ENCODE measurements at places on chromosomes 7 and 10.
A peak's percentile ranks its signal among the peaks of the same experiment; 100 is the strongest.

DNA sequence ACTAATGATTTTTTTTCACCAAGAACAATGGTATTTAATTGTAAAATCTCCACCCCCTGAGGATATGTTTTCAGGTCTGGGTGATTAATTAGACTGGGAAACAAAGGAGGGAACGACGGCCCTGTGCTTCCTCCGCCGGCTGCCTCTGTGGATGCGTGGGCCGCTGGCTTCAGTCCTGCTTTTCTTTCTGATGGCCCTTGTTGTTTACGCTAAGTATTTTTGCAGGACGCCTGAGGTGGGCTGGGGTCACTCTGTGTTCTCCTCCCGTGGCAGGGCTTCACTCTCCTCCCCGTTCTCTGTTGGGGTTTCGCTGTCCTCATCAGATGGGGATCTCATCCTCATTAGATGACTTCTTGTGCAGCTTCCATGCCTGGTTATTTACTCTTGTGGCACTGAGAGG is 5.2 kb upstream of the ACBD5 start:
- DNase-seq: no peak

DNA sequence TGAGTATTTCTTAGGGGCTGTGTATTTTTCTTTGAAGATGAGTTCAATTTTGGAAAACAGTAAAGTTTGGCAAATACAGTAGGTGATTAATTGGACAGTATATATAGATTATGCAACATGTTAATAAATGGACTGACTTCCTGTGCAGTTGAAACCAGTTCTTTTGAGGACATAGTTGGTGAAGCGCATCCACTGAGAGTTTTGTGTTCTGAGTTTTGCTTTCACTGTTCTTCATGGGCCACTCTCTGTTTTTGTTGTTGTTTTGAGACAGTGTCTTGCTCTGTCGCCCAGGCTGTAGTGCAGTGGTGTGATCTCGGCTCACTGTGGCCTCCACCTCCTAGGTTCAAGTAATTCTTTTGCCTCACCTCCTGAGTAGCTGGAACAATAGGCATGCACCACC is 109.0 kb downstream of the SDHAF3 start:
- DNase-seq: no peak

- no peak for DNase-seq
Observed at GRCh38 chr7:6250364-6250833, 22.0 kb downstream of the CYTH3 start.

- DNase-seq: no peak
Observed at GRCh38 chr7:72441791-72442190, 29.7 kb upstream of the CALN1 start.

DNA sequence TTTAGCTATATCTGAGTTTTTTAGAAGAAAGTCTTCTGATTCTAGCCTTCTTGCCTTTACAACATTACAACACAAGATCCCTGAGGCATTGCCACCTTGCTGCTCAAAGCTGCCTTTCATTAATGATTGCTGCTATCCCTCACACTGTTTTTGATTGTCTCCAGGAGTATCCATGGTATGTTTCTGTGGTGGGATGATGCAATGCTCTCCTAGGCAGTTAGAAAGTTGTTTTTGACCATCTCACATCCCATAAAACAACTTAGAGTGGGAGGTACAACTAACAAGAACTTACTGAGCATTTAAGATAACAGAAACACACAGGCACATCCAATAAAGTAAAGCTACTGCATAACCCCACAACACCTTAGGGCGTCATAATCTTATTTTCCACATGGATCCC is 1156.0 kb upstream of the LRRTM3 start:
- DNase-seq: peak; percentile 19

DNA sequence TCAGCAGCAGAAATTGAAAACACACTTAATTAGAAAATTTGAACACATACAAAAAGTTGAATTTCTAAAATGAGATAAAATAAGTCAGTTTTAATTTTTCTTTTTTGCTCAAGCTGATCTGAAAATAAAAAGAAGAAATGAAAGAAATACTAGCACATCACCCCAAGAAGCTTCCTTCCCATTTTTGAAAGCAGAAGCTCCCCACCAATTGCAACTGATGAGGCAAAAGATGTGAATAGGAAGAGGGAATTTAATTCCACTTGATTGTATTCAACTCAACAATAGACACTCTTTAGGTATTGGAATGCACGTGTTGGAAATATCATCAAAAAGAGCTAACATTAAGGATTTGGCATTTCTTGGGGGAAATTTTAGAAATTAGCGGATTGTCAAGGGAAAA is 175.8 kb downstream of the TRIL start:
- DNase-seq: no peak

DNA sequence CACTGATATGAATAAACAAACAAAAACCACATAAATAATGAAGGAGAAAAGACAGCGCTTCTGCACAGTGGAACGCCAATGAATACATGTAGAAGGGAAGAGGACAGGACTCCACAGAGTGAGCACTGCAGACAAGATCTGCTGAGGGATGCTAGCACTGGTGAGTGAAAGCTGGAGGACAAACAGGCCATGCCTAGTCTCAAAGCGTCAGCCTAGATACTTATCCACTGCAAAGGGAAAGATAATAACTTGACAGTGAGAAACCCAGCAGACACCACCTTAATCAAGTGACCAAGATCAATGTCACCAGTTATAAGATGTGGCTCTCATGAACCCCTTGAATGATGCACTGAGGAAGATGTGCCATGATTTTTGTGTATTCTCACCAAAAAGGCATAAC is 227.6 kb downstream of the SKAP2 start:
- DNase-seq: no peak

GRCh38 chr7:33554046-33554445 is 351.3 kb upstream of the BMPER start:
- DNase-seq: no peak

DNA sequence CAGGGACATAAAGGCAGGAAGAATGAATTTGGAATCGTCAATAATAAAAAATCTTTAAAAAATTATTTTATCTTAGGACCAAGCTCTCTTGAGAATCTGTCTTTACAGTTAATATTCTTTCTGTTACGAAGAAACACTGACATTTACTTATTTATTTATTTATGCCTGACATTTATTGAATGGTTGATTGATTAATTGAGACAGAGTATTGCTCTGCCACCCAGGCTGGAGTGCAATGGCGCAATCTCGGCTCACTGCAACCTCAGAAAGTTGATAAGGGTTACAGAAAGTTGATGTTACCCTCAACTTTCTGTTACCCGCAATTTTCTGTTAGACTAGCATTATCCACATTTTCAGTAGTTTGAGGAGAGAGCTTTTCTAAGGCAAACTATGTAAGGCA is 70.1 kb downstream of the CHCHD3 start:
- DNase-seq: no peak

GRCh38 chr10:22832851-22833250 is 95.0 kb upstream of the ARMC3 start:
- DNase-seq: no peak

DNA sequence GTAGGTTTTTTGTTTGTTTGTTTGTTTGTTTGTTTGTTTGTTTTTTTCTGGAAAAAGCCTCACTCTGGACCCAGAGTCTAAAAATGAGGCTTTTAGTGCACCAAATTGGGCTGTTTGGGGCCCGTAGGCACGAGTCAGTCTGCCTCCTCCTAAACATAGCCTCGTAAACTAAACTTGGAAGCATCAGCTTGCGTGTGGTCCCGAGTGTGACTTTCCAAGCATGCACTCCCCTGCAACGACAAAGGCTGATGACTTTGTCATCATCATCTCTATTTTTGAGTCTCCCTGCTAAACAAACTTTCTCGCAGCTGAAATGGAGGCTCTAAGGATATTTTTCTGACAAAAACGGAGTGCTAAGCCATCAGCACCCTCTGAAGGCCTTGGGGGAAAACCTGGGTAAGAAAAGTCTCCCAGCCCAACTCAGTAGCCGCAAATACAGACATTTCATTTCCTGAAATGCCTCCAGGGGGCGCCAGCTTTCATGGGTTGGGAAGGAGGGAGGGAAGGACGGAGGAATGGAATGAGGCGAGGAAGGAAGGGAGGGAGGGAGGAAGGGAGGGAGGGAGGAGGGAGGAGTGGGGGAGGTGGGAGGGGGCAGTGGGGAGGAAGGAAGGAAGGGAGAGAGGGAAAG is 245.9 kb downstream of the KCNMA1 start:
- peak; percentile 94 for DNase-seq

DNA sequence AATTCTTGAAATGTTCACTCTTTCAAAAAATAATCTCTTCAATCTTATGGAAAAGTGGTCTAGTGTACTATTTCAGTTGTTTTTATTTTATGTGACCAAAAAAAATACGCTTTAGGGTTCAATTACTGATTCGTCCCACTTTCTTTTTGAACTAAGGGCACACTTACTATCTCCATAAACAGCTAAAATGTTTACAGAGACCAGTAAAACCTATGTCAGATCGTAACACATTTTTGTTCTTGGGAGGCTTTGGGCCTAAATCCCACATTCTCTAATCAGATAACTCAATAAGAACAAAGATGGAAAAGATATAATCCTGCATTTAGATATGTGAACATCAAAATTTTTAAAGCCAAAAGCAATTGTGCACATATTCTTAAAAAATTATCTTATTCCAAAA is 29.8 kb upstream of the EPC1 start:
- DNase-seq: no peak

- DNase-seq: no peak
Observed at GRCh38 chr10:59942556-59942955, 36.2 kb upstream of the CCDC6 start.

DNA sequence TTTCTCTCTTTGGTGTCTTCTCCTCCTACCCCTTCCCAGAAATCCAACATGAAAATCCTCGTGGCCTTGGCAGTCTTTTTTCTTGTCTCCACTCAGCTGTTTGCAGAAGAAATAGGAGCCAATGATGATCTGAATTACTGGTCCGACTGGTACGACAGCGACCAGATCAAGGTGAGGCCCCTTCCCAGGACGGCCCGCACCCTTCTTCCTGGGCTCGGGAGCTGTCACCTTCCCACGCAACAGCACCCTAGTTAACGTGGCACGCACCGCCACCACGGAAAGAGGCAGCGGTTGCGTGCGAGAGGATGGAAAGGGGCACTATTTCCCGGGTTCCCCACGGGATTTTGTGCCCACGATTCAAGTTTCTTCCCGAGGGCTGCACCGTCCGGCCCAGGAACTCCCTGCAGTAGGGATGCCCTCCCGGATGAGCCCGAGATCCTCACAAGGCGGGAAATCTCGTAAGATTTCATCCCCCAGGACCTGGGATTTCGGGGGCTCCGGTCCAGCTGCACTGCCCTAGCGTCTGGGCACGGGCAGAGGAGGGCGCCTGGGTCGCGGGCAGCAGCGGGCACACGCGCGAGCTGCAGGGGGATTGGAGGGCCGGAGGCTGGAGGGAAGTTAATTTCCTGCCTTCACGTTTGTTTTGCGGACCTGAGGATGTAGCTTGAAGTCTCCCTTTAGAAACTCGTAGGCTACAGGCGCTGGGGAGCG is 834 bp downstream of the TAC1 start:
- DNase-seq: peak; percentile 1

GRCh38 chr10:79127151-79127961 is 58.6 kb downstream of the ZMIZ1 start:
- DNase-seq: peak; percentile 69

- DNase-seq: no peak
Observed at GRCh38 chr7:108263425-108263824, 133.3 kb upstream of the LAMB4 start.

GRCh38 chr10:45353186-45353585 is 20.8 kb upstream of the ALOX5 start:
- no peak for DNase-seq

DNA sequence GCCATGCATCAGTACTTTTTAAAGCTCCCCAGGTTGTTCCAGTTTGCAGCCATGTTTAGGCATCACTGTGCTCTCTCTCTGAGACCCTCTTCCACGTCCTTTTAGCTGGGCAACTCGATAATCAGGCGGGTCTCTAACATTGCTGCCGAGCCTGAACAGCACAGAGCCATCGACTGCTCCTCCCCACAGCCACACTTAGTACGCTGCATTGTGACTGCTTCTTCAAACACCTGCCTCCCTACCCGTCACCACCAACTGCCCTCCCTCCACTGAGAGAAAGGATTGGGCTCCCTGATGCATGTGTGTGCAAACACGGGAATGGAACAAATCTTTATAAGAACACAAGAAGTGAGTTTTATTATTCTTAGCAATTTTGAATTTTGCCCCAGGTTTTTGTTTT is 11.4 kb upstream of the TACR2 start:
- DNase-seq: no peak

- DNase-seq: no peak
Observed at GRCh38 chr10:116461680-116462079, 34.0 kb downstream of the PNLIPRP3 start.

- no peak for DNase-seq
Observed at GRCh38 chr10:102242118-102242485, 790 bp upstream of the PITX3 start.

DNA sequence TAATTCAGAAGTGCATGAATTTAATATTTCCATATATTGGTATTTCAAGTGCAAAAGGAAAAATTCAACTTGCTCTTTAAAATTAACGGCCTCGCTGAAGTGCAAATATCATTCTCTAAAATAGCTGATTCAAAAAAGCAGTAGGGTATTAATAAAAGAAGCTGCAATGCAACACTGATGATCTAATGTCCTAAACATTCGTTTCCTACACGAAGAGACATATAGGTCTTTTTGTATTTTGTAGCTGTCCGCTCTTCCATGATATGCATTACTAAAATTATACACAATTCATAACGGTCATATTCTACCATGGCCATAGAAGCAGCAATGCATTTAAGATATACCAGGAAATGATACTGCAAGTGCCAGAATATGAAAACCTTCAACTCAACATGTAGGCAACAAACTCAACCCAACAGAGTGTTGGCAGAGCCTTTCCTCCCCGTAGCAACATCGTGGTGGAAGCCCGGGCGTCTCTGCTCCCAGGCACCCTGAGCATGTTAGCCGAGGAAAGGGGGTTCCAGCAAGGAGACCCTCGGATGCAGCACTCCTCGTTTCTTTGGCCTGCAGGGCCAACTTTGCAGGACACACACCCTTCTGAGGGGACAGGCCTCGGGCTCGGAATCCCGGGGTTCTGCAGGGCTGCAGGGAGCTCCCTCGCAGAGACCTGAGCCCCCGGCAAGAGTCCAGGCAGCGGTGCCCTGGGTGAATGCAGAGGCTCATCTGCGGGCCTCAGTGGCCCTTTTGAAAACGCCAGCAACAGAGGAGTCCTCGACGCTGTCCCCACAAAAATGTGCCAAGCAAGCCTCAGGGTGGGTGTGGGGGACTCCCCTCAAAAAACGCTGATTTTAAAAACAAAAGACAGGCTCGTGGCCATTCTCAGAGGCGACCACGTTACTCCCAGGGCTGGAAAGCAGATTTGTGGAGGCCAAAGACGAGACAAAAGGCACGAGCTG is 1.6 kb downstream of the FAM171A1 start:
- peak; percentile 43 for DNase-seq

DNA sequence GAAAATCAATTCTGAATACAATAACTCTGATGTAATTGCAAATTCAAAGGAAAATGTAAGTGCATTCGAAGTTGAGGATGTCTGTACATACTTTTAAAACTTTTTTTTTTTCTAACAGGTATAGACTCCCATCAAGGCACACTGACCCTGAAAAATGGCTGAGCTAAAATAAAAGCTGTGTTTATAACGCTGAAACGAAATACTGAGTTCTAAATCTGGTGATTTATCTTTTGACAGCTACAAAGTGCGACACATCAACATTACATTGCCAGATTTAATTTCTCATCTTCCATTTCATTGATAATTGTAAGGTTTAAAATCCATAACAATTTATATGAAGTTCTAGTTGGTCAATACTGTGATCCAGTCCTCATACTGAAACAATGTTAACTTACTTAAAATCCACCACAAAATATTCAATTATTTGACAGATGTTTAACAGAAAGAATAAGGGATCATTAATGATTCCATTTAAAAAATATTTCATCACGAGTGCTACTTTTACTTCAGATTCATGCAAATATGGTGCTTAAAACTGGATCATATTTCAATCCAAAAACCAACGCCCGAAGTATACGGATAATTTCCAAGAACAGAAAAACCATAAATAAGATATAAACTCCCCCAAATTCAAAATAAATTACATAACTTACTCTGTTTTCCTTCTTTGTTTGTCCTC is 1.4 kb downstream of the RAB11FIP2 start:
- DNase-seq: no peak
